ENCODE measurements at places on chromosomes 1 and 21.

- no peak for DNase-seq
Measured at GRCh38 chr21:29115899-29116298, 14.5 kb upstream of the MAP3K7CL start.

DNA sequence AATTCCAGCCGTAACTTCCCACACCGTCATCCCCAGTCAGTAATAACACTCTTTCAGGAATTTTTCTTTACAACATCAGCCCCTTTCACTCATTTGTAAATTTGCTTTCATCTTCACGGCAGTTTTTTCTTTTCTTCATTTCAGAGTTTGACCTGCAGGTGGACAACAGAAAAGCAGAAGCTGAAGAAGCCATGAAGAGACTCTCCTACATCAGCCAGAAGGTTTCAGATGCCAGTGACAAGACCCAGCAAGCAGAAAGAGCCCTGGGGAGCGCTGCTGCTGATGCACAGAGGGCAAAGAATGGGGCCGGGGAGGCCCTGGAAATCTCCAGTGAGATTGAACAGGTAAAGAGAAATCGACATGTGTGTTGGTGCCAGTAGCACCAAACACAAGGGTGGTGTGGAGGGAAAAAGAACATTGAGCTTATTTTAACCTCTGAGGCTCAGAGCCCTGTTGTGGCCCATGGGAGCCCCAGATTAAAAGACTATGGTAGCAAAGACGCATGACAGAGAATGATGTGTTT lies 53.2 kb downstream of the LAMC2 start:
- DNase-seq: no peak

- DNase-seq: no peak
Measured at GRCh38 chr1:55986003-55986402, 593.4 kb downstream of the PLPP3 start.

- no peak for DNase-seq
Measured at GRCh38 chr1:233246965-233247364, 48.6 kb downstream of the PCNX2 start.

- DNase-seq: no peak
Measured at GRCh38 chr1:32639489-32640075, 10.8 kb downstream of the ZBTB8OS start.

Data from NCI-H1694 (cell line).